ENCODE measurements at places on chromosomes 7 and 10.

- no peak for DNase-seq
Observed at GRCh38 chr10:71462062-71462935, 65.6 kb downstream of the CDH23 start.

DNA sequence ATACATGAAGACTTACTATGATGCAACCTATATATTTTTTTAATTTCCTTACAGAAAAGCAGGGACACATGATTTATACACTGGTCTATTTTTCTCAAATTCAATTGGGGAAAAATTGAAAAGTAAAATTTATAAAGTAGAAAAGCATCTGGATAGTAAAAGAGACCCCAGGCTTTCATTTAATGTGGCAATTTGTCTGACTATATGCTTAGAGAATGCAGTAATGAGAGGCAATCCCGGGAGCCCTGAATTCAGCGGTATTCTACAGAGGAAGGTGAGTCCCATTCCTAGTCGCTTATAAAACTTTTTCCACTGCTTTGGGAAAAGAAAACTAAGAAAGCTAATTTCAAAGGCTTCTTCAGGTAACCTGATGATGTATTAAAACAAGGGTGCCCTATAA lies 167.1 kb downstream of the SEMA3D start:
- no peak for DNase-seq

DNA sequence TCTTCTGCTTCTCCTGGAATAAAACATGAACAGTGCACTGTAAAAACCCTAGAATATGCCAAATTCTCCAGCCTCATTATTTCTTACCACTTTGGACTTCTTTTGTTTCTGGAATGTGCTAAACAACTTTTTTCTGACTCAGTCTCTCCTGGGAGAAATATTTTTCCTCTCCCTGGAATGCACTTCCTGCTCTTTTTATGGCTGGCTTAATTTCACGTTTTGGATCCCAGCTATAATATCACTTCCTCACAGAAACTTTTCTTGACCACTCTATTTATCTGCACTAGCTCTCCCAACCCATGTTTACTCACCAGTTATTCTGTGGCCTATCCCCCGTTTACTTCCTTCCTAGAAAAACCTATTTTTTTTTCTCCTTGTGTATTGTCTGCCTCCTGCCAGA lies 26.7 kb downstream of the ABCB5 start:
- DNase-seq = no peak

- no peak for DNase-seq
Observed at GRCh38 chr10:20100171-20100570, 283.9 kb downstream of the PLXDC2 start.

- DNase-seq = no peak
Observed at GRCh38 chr7:6246251-6246917, 26.0 kb downstream of the CYTH3 start.

- no peak for DNase-seq
Observed at GRCh38 chr7:11513460-11513859, 318.5 kb downstream of the THSD7A start.

DNA sequence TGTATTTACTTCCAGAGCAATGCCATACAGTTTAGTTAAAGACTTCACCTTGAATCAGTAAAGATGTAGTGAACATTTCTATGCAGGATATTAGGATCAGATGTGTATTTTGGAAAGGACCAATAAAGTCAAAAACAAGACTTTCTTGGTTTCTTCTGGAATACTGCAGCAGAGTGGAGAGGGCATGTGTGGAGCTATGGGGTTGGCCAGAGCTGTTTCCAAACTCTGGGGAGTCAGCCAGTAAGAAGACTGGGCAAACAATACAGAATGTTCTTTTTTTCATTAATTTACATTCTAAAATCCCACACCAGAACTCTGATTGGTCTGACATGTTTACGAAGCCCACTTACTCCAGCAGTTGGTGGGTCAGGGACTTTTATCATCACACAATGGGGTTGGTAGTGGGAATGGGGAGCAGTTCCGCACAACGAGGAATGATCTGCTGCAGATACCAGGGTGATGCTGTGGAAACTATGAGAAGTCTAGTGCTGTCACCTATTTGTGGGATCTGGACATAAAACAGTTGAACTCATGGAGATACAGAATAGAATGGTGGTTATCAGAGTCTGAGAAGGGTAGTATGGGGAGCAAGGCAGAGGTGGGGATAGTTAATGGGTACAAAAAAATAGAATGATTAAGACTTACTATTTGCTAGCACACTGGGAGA lies 267.7 kb downstream of the MALRD1 start:
- no peak for DNase-seq

GRCh38 chr10:130576427-130576826 lies 440.2 kb downstream of the GLRX3 start:
- DNase-seq = no peak

GRCh38 chr10:45532480-45532879 lies 140.1 kb downstream of the ZFAND4 start:
- DNase-seq = no peak

- no peak for DNase-seq
Observed at GRCh38 chr10:131749767-131750142, 151.1 kb upstream of the PPP2R2D start.
